8988T (cell line): ENCODE measurements at places on chromosomes 4 and X.

- no peak for DNase-seq
Measured at GRCh38 chrX:70421618-70422017, 1.5 kb upstream of the GDPD2 start.

- no peak for DNase-seq
Measured at GRCh38 chrX:53288189-53288588, 6.8 kb upstream of the IQSEC2 start.

DNA sequence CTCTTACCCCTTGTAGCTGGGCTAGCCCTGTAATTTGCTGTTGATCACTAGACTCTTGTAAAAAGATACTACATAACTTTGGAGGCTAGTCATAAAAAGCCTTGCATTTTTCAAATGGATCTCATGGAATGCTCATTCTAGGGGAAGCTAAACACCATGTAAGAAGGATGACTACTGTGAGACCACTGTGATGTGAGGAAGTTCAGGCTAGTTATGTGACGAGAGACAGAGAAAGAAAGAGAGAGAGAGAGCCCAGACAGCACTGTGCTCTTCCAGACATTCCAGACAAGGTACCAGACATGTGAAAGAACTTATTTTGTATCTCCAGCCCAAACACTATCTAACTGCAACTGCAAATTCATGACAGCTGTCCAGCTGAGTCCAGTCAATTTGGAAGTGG, 404.6 kb upstream of the PITX2 start:
- no peak for DNase-seq

GRCh38 chr4:65007841-65008439, 598.7 kb upstream of the TECRL start:
- no peak for DNase-seq

GRCh38 chrX:54007682-54008081, 36.6 kb downstream of the PHF8 start:
- DNase-seq, result no peak

GRCh38 chr4:73679836-73680235, 59.6 kb upstream of the RASSF6 start:
- no peak for DNase-seq
